ENCODE measurements at places on chromosomes 12 and 14.

GRCh38 chr14:82080370-82080769 is 546.7 kb upstream of the SEL1L start:
- DNase-seq = no peak

- DNase-seq = no peak
Observed at GRCh38 chr12:75868501-75868900, 163.1 kb downstream of the PHLDA1 start.

GRCh38 chr14:58243790-58244555 is 670 bp upstream of the PSMA3 start:
- no peak for DNase-seq

DNA sequence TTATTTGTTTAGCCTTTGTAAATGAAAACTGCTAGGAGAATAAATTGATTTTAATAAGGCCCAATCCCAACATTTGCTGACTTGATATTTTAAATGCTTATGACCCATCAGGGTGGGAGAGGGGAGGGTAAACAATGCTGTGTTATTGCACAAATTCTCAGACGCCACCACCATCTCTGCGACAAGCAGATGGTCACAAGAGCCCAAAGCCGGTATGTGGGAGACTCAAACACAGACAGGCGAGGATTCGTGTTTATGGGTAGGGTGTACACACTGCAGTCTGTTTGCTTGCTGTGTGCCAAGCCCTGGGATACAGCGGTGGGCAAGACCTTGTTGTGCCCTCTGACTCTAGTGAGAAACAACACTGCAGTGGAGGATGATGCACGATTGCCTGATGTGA is 39.2 kb upstream of the PWP1 start:
- no peak for DNase-seq

DNA sequence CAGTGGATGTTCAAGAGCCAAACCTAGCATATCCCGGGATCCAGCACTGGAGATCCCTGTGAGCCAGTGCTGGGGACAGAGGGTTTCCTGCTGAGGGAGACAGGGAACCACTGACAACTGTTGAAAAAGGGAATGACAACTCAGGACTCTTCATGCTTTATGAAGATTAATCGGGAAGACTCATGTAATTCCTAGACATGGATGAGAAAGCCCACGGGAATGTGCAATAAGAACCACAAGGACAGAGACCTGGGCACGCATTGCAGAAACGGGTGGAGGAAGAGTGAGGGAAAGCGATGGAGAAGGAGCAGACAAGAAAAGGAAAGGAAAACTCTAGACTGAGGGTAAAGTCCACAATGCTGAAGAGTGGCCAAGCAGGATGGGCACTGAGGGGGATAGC is 296.0 kb downstream of the PCNX1 start:
- no peak for DNase-seq

GRCh38 chr12:39287817-39288216 is 155.1 kb downstream of the KIF21A start:
- DNase-seq = no peak

All from kidney capillary endothelial cell (primary cell).